ENCODE measurements at places on chromosomes 4 and X.
A peak's percentile ranks its signal among the peaks of the same experiment; 100 is the strongest.

DNA sequence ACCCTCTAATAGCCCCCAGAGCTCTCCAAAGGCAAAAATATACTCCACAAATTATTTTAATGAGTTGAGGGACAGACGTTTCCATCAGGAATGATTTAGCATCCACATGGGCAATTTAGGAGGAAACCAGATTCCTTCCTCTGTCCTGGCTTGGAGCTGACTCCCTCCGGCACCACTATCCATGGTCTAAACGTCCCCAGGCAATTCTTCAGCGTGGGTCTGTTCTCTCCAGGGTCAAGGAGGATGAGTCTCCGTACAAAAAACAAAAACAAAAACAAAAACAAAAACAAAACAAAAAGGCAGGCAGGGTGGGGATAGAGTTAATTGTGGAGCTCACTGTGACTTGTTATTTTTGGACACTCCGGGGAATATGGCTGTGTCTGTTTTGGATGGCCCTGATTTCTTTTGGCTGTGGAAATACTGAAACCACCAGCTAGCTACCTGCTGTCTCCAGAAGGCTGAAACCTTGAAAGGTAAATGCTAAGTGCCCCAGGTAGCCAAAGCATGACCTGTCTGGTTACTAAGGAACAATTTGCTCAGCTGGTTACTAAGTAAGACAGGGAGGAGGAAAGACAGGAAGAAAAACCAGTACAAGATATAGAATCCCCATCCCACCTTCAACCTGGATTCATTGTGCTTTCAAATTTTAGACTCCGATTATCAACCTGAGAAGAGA is 419.1 kb upstream of the LCORL start:
- H3K36me3 ChIP-seq, result no peaks in the 10 kb centered on the region
- no peak for DNase-seq
- no peaks in the 10 kb centered on the region for H3K27me3 ChIP-seq

DNA sequence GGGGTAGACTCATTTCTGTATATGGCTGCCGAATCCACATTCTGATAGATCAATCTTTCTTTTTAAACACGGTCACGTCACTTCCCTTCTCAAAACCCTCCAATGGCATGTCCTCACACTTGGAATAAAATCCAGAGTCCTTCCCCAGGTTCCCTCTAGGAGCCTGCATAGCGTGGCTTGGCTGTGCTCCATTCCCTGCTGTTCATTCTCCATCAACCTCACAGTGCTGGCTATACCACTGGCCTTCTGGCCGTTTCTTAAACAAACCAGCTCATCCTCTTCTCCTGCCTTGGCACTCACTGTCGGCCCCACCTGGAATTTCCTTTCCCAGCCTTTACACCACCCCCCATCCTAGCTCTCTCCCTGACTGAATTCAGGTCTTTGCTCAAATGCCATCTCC is 77.1 kb downstream of the RBM47 start:
- no peak overlapping the region for H3K4me3 ChIP-seq
- no peaks in the 10 kb centered on the region for H3K36me3 ChIP-seq
- no peak overlapping the region for H3K27ac ChIP-seq
- DNase-seq, result no peak
- peaks cover 16% of the 10 kb centered on the region for H3K4me1 ChIP-seq

GRCh38 chr4:165347647-165348569 is 20.4 kb downstream of the MSMO1 start:
- no peaks in the 10 kb centered on the region for H3K4me1 ChIP-seq
- no peak for DNase-seq

GRCh38 chr4:167084321-167084720 is 150.0 kb downstream of the SPOCK3 start:
- H3K4me3 ChIP-seq, result no peak overlapping the region
- no peaks in the 10 kb centered on the region for H3K27me3 ChIP-seq
- H3K36me3 ChIP-seq, result no peaks in the 10 kb centered on the region
- H3K4me1 ChIP-seq, result no peaks in the 10 kb centered on the region

GRCh38 chr4:108988464-108989195 is 225.8 kb upstream of the ETNPPL start:
- H3K27ac ChIP-seq, result no peak overlapping the region
- no peaks in the 10 kb centered on the region for H3K36me3 ChIP-seq
- H3K27me3 ChIP-seq, result no peaks in the 10 kb centered on the region
- no peak overlapping the region for H3K4me3 ChIP-seq

DNA sequence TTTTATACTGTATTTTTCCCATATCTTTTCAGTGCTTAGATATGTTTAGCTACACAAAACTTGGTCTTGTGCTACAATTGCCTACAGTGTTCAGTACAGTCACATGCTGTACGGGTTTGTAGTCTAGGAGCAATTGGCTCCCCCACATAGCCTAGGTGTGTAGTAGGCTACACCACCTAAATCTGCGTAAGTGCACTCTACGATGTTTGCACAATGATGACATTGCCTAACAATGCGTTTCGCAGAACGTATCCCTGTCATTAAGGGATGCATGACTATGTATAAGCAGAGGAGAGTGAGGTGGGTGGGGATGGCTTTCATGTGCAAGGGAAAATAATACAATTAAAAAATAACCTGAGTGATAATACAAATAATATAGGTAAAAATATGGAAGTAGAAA is 131.4 kb downstream of the GBA3 start:
- no peak overlapping the region for H3K27ac ChIP-seq
- H3K4me1 ChIP-seq, result no peaks in the 10 kb centered on the region
- no peaks in the 10 kb centered on the region for H3K27me3 ChIP-seq
- no peak for DNase-seq

DNA sequence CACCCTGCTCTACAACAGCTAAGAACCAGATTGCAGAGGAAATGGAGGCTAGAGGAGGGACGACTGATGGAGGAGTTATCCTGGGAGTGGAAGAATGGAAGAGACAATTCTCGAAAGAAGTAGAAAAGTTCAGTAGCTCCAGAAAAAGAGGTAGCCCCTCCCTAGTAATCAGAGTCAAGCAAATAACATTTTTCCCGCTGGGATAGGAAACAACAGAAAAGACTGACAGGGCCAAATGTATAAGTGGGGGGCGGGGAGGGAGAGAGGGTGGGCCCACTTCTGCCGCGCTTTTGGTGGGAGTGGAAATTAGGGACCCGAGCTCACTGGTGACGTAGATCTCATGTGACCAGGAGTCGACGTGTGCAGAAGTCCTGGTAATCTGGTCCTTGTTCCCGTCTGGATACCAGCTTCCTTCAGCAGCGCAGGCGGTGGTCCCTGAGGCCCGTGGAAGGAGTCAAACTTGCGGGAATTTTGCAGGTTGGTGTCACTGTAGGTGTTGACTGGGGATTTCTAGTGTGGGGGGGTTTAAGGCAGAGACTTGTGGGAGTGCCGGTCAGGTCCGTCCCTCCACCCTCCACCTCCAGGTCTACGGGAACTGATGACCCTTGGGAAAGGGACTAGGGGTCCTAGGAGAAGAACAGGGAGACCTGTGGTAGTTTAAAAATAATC is at the start of gene TCEAL9:
Gene TCEAL9, plus strand, starts transcription at position 377 of the 669 bp plus-strand sequence. CDS start 1,179 bp downstream, outside the sequence.
- H3K27me3 ChIP-seq, result no peaks in the 10 kb centered on the region
- peak; percentile 65 for DNase-seq
- H3K4me1 ChIP-seq, result no peaks in the 10 kb centered on the region
- H3K27ac ChIP-seq, result peak within 1 kb of the TSS; percentile 81
- H3K4me3 ChIP-seq, result peak within 1 kb of the TSS; percentile 61

DNA sequence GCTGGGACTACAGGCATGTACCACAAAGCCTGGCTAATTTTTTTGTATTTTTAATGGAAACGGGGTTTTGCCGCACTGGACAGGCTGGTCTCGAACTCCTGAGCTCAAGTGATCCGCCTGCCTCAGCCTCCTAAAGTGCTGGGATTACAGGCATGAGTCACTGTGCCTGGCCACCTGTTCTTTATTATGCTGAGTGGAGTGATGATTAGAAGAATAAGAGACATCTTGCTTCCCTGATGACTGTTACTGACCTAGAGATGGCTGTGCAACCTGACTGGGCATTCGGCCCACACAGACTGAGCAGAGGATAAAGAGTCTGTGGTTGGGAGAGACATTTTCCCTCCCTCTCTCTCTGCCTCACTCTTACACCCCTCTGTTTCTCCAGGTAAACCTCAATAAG is 56.7 kb downstream of the SPINK2 start:
- H3K4me3 ChIP-seq, result no peak overlapping the region
- no peak overlapping the region for H3K27ac ChIP-seq
- no peaks in the 10 kb centered on the region for H3K36me3 ChIP-seq

GRCh38 chr4:147381749-147382148 is 99.1 kb upstream of the EDNRA start:
- H3K36me3 ChIP-seq, result no peaks in the 10 kb centered on the region
- no peaks in the 10 kb centered on the region for H3K4me1 ChIP-seq
- no peak overlapping the region for H3K27ac ChIP-seq
- no peak for DNase-seq

DNA sequence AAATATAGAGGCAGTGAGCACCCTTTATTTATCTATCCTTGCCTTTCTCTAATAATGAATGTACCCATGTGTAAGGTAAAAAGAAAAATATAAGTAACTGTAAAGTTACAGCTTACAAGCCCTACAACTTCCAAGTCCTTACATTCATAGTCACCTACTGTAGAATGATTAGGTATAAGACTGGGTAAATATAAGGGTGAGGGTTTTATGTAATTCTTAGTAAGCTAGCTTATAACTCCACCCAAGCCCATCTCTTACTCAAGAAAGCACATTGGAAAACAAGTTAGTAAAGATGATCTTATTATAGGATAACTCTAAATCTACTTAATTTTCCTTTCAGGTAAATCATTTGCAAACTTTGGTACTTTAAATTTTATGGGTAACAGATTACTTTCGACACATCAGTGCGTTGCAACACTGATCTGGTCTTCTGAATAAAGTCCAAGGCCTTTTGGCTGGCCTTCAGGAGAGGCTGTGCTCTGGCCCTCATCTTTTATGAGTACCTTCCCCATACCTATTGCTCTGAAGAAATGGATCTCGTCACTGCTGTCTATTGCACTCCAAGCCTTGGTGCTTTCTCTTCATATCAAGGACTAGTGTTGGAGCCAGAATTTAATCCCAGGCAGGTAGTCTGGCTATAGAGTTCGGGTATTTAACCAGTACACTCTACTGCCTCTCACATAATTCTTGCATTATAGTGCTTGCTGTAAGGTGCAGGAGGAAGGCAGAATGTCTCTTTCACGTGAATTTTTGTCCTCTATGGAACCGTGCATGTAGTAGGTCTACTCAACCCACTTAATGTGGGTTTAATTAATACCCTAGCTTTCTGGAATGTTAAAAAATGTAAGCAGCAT is 443.6 kb upstream of the AR start:
- H3K27me3 ChIP-seq, result no peaks in the 10 kb centered on the region
- no peaks in the 10 kb centered on the region for H3K4me1 ChIP-seq
- H3K36me3 ChIP-seq, result no peaks in the 10 kb centered on the region
- no peak for DNase-seq
- H3K4me3 ChIP-seq, result no peak overlapping the region
- no peak overlapping the region for H3K27ac ChIP-seq

- no peak overlapping the region for H3K27ac ChIP-seq
- no peaks in the 10 kb centered on the region for H3K27me3 ChIP-seq
- no peak for DNase-seq
- peaks cover 17% of the 10 kb centered on the region for H3K36me3 ChIP-seq
- no peak overlapping the region for H3K4me3 ChIP-seq
Measured at GRCh38 chrX:10133980-10134676, 22.6 kb upstream of the CLCN4 start.

GRCh38 chrX:121307449-121307848 is 260.0 kb downstream of the GLUD2 start:
- no peak for DNase-seq
- no peak overlapping the region for H3K4me3 ChIP-seq
- no peaks in the 10 kb centered on the region for H3K4me1 ChIP-seq
- no peak overlapping the region for H3K27ac ChIP-seq

DNA sequence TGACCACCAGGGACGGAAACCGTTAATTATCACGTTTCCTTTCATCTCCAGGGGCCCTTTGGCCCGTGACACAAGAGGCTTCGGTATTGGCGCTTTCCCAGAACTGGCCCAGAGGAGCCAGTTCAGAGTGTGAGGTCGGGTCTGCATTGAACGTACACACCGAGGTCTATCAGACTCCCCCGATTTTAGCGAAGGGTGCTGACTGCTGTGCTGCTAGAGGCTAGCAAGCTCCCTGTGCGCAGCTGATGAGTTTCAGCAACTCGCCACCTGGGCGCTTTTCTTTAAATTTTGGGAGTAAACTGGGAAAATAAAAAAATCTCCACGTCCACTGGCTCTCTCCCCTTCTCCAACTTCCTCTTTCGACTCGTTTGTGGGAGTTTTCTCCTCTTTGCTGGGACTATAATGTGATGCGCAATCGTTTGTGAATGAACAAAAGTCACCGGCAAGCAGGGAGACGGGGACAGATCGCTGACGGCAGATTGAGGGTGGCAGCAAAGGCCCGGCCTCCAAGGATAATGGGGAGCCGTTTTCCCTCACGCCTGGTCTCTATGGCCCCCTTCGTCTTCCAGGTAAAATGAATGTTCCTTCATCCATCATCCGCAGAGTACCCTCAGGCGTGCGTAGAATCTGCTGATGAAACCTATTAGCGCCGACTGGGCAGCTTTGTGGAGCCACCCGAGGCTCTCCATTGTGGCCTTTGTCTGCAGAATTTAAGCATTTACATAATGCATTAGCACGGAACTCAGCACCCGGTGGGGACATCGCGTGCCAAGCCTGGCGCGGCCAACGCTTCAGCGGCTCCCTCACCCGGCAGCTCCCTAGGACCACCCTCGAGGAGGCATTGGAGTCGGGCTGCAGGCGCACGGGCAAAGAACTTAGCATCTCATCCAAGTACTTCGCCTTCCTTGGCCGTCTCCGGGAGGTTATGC is 1.6 kb upstream of the LRAT start:
- peaks cover 26% of the 10 kb centered on the region for H3K4me1 ChIP-seq
- H3K4me3 ChIP-seq, result peak overlapping the region; percentile 48
- H3K27ac ChIP-seq, result no peak overlapping the region
- no peak for DNase-seq

- H3K27ac ChIP-seq, result no peak overlapping the region
- no peaks in the 10 kb centered on the region for H3K36me3 ChIP-seq
- DNase-seq, result no peak
- no peak overlapping the region for H3K4me3 ChIP-seq
- no peaks in the 10 kb centered on the region for H3K27me3 ChIP-seq
Measured at GRCh38 chr4:73589261-73589847, 30.9 kb downstream of the RASSF6 start.

DNA sequence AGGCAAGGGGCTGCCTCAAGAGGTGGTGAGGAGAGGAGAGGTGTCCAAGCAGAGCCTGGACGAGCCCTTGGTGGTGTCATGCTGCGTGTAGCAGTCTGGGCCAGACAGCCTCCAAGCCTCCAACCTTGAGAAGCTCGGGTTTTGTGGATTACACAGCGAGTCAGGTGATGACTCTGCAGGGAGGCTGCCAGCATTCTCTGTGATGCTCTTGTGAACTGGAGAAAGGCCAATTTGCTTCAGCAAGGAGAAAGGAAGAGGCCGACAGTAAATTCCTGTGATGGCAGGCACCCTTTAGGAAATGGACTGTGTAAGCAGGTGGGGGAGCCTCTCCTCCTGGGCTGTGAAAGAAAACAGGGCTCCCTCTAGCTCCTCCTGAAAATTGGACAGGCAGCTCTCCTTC is 36.0 kb upstream of the CD99L2 start:
- H3K4me3 ChIP-seq, result no peak overlapping the region
- no peaks in the 10 kb centered on the region for H3K4me1 ChIP-seq
- no peak overlapping the region for H3K27ac ChIP-seq
- DNase-seq, result no peak
- no peaks in the 10 kb centered on the region for H3K27me3 ChIP-seq
